ENCODE measurements at places on chromosomes 1 and 21.

DNA sequence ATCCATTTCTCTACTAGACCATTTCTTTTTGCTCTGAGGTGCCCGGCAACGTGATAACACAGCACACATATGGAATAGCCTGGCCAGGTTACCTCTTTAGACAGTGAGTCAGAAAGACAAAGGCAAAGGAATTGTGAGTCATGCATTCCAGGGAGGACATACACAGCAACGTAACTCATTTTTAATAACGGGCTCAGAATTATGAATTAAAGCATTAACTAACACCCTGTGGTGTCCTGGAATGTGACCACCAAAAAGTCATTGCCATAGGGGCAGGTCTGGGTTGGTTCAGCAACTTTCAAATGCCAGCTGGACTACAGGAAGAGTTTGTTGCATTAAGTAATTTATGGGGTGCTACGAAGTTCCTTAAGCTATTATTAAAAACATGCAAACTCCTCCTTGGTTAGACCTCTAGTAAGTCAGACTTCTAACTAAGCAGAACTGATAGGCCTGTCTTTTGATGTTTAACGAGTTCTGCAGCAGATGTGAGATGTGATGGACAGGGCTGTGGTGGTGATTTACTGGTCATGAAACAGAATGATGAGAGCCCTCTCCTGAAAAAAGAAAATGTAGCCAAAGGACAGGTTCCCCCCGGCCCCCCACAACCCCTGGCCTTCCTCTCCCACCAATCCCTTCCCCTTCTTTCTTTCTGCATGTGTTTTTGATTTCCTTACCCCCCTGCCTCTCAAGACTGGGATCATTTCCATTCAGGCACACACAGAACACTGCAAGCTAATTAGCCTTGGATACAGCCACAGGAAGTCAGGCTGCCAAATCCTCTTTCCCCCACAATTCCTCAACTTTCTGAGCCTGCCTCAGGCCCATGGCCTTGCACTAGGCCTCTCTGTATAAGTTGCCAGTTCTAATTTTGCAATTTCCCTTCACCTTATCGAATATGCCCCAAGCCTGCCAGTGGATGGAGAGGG, 88.9 kb upstream of the HAO2 start:
- no peak for DNase-seq

DNA sequence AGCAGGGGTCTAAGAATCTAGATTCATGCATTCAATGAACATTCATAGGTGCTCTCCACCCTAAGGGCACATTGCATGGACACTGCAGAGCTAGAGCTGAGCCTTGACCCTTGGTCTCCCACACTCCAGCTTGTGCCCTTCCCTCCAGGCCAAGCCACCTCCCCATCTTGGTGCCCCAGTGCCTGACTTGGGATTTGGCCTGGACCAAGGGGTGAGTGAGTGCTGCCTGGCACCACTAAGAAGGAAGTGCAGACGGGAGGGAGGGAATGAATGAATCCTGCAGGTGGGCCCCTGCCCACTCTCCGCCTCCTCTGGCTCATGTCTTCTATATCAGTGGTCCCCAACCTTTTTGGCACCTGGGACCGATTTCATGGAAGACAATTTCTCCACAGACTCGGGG, 146.7 kb downstream of the TRABD2B start:
- no peak for DNase-seq

DNA sequence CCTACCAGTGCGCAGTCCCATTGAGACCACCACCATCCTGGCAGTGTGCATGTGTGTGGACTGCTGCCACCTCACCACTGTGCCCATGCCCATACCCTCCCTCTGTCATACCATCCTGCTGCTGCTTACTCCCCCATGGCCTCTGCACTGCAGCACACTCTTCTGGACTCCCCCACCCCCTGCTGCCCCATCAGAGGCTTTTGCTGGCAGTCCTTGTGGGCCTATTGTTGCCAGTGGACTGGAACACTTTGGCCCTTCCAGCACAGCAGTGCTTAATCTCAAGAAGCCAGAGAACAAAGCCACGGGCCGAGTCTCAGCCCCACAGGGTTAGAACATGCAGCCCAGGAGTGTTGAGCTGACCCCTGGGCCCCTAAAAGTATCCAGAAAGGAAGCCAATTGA, 41.9 kb upstream of the IVNS1ABP start:
- DNase-seq = no peak

- no peak for DNase-seq
Observed at GRCh38 chr1:101918277-101918676, 78.4 kb downstream of the OLFM3 start.

GRCh38 chr1:38685388-38685787, 174.2 kb downstream of the RRAGC start:
- no peak for DNase-seq

GRCh38 chr21:44630440-44630839, 3.5 kb downstream of the KRTAP10-9 start:
- DNase-seq = no peak

DNA sequence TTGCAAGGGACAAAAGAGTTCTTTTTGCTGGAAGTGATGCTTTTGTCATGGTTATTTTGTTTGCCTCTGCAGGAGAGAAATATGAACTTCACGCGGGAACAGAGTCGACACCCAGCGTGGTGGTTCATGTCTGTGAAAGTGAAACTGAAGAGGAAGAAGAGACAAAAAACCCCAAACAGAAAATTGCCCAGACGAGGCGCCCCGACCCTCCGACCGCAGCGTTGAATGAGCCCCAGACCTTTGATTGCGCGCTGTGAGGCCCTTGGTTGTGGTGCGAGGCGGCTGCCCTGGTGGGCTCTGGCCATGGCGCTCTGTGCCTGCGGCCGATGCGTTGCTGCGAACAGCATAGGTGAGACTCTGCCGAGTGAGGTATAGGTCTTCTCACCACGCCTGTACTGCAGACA, 20.9 kb upstream of the NCMAP start:
- DNase-seq = no peak

GRCh38 chr1:105636052-105636451, 1420.4 kb upstream of the PRMT6 start:
- no peak for DNase-seq

DNA sequence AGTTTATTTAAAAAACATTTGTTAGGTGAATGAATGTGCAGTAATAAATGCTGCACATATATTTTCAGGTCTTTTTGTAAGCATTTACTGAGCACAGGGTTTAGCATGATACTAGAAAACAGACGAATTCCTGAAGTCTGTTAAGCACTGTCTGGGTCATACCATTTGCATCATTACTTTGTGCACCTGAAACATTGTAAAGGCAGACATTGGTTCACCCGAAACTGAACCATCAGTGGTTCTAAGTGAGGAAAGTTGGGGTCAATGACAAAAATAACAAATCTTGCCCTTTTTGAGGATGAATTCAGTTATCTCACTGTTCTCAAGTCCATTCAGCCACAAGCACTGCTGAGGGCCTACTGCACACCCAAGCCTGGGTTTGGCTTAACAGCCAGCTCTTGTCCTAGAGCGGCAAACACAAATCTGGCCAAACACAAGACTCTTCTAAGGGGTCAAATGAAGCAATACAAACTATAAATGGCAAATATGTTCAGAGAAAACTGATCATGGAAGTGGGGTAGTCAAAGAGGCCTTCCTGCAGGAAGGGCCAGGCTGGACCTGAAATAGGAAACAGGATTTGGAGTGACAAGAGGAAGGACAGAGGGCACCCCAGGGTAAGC, 21.8 kb downstream of the TRABD2B start:
- no peak for DNase-seq

DNA sequence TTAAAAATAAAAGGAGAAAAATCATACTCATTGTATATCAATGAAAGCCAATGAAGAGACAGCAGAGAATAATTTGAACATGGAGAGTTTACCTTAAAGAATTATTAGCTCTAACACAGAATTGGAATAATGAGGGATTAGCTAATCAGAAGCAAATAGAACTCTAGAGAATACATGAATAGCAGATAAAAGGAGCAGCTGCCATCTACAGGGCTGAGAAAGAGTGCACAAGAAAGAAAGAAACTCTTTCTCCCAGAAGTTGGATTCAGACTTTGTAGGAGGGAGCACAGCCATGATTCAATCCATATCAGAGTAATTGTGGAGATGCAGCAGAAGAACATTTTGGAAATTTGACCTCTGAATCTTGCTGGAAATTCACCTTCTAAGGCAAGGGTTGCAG, 1171.2 kb downstream of the PLA2G4A start:
- DNase-seq = no peak

- no peak for DNase-seq
Observed at GRCh38 chr1:36083219-36083618, 675 bp upstream of the TEKT2 start.

DNA sequence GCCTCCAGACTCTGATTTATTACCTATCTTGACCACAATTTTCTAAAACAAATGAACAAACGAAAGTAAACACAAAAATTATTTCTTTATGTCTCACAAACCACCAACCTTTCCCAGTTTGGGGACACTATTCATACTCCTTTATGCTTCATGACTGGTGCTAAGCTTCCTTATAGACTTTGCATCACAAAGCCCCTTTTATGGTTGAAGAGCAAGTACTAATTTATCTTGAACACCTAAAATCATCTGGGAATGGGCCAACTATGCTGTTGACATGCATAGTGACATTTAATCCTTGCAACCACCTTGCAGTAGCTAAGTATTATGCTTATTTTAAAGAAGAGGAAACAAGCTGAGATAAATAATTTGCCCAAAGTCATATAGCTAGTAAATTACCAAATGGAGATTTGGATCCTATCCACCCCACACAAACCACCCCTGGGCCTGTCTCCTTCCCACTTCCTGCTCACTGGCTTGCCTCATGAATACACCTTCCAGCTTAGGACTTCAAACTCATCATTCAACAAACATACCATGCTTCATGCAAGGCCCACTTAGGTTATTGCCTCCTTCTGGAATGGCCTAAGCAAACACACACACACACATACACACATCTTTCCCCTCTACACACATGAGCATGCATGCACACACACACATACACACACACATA, 192.2 kb downstream of the PLPP3 start:
- no peak for DNase-seq

- DNase-seq = no peak
Observed at GRCh38 chr1:230084408-230085177, 17.6 kb downstream of the GALNT2 start.

- no peak for DNase-seq
Observed at GRCh38 chr1:27435566-27436203, 43.3 kb downstream of the GPR3 start.

DNA sequence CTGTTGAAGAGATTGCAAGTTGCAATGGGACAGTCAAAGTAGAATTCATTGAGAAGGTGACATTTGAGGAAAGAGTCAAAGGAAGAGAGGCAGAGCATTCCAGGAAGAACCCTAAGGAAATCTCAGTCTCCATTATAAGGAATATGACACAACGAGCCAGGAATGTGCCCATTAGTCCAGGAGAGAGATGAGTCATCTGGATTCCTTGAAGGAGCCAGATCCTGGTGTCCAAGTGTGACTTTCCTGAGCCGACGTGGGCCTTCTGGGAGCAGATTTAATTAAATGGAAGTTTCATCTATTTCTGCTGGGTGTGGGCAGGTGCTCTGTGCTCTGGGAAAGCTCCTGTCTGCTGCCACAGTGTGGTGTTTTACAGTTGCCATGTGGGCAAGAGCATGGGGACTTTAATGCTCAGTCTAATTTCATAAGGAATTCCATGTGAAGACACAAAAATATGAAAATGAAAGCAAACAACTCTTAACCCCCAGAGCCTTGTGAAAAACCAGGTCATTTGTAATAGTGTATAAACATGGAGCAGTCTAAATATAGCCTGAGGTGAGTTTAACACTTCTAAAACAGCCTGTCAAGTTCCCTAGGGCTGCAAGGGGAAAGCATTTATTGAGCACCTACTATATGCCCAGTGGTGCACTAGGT, 111.4 kb upstream of the ARTN start:
- peak; percentile 19 for DNase-seq

GRCh38 chr1:2962541-2962940, 58.7 kb upstream of the ACTRT2 start:
- no peak for DNase-seq

- DNase-seq = no peak
Observed at GRCh38 chr1:196180847-196181593, 427.2 kb downstream of the KCNT2 start.

DNA sequence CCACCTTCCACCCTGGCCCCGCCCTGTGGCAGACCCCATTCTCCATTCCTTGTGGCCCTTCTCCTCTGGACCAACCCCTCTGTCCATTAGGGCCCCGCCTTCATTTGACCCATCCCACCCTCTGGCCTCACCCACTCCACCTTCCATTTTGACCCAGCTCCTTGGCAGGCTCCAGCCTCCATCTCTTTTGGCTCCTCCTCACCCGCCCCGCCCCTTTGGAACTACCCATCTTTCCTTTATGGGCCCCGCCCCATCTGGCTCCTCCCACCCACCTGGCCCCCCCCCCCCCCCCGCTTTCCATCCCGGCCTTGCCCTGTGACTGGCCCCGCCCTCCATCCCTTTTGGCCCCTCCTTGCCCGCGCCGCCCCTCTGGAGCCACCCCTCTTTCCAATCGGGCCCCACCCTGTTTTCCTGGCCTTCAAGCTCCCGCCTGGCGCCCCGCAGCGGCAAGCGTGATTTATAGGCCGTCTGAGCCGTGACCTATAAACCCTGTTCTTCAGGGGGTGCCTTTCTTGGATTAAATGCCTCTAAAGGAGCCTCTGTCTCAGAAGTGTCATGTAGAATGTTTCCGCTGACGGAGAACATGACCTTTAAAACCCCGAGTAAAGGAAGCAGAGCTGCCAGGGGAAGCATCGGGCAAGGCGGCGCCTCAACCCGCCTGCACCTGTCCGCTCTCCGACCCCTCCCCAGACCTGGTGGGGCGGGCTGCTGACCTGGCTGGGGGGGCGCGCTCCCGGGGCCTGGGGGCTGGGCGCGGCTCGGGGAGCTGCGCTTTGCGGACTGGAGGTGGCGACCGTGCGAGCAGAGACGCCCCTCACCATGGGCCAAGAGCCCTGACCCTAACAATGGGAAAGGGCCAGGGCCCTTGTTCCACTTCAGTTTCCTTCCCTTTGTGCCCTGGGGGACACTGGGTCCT, 178.0 kb downstream of the CAMTA1 start:
- peak; percentile 99 for DNase-seq

- DNase-seq = no peak
Observed at GRCh38 chr1:194968916-194969315, 1639.3 kb downstream of the KCNT2 start.

DNA sequence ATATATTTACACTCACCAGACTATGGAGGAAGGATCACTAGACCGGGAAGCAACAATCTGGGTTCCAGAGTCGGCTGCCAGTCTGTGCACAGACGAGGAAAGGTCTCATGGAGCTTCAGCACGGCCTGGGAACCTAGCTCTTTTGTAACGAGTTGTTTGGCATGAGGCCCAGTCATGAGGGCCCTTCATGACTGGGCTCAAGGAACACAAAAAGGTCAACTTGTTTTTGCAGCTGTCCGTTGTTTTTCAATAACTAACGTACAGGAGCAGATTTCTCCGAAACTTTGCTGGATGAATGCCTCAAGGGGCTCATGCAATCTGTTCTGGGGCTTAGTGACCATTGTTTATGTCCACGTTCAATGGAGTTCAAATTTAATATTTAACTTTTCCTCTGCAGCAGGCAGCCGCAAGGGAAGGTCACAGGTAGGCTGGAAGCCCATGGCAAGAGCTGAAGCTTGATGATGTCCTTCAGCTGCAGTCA, 5.9 kb upstream of the STUM start:
- no peak for DNase-seq

DNA sequence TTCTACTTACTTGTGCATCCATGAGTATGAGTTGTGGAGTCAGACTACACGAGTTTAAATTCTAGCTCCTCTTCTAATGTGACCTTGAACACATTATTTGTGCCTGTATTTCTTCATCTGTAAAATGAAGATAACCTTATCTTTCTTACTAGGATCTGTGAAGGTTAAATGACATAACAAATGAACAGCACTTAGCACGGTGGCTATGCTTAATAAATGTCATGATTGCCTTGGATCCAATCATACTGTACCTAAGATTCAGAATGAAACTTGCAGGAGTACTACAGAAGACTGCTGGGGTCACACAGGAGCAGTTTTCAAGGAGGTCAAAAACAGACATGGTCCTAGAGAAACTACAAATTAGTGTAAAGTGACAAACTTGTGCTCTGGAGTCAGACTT, 22.2 kb upstream of the ALG14 start:
- no peak for DNase-seq

All from H1 (cell line).